ENCODE measurements at places on chromosomes 1 and 21.

- no peak for DNase-seq
Observed at GRCh38 chr1:37752213-37752582, 12.7 kb downstream of the EPHA10 start.

DNA sequence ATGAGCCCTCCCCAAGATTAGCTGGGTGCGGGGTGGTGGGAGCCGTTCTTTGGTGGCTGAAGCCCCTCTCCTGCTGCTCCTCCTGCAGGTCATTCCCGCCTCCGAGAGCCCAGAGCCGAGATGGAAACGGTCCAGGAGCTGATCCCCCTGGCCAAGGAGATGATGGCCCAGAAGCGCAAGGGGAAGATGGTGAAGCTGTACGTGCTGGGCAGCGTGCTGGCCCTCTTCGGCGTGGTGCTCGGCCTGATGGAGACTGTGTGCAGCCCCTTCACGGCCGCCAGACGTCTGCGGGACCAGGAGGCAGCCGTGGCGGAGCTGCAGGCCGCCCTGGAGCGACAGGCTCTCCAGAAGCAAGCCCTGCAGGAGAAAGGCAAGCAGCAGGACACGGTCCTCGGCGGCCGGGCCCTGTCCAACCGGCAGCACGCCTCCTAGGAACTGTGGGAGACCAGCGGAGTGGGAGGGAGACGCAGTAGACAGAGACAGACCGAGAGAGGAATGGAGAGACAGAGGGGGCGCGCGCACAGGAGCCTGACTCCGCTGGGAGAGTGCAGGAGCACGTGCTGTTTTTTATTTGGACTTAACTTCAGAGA lies 448 bp downstream of the G0S2 start:
- DNase-seq, result no peak

- no peak for DNase-seq
Observed at GRCh38 chr1:44371206-44371605, 16.1 kb upstream of the ERI3 start.

GRCh38 chr1:68429233-68429808 lies 20.4 kb downstream of the RPE65 start:
- DNase-seq, result no peak

DNA sequence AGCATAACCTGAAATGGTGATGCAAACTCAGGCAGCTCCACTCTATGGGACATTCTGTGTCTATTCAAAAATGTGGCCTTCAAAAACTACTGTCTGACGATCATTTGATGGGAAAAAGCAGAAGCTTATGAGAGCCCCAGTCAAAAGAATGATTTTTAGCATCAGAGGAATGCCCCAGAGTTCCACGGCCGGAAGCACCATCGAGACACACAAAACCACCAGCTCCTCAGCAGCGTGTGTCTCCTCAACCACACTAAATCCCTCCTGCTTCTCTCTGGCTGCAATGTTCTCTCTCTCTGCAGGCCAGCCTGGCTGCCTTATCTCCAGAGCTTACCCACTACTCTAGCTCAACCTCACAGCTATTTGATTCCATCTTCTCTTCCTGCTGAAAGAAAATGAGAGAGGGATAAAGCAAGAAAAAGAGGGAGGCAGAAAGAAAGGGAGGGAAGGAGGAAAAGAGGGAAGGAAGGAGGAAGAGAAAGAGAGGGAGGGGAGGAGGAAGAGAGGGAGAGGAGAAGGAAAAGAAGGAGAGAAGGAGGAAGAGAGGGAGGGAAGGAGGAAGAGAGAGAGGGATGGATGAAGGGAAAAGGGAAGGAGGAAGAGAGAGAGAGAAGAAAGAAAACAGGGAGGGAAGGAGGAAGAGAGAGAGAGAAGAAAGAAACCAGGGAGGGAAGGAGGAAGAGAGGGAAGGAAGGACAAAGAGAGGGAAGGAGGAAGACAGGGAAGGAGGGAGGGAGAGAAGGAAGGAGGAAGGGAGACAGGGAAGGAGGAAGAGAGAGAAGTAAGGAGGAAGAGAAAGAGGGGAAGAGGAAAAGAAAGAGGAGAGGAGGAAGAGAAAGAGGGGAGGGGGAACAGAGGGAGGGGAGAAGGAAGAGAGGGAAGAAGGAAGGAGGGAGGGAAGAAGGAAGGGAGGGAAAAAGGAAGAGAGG lies 33.5 kb upstream of the LAPTM5 start:
- no peak for DNase-seq

DNA sequence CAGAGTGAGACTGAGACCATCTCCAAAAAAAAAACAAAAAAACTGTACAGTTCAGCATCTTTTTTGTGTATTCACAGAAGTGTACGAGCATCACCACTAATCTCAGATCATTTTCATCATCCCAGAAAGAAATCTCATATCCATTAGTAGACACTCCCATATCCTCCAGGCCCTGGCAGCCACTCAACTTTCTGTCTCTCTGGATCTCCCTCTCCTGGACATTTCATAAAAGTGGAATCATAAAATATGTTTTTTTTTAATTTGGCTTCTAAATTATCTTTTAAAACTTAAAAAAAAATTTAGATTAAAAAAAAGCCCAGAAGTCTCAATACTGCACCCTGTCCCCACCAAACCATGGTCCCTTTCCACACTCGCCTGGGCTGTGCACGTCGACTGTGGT lies 22.1 kb downstream of the RIPPLY3 start:
- no peak for DNase-seq

GRCh38 chr1:92882819-92883218 lies 51.0 kb downstream of the RPL5 start:
- DNase-seq, result no peak

- no peak for DNase-seq
Observed at GRCh38 chr1:147758379-147759100, 1.9 kb downstream of the GJA5 start.

- DNase-seq, result no peak
Observed at GRCh38 chr1:181033799-181034451, at the start of gene MR1. MR1 (plus strand) TSS chr1:181033983; CDS start chr1:181034008, 25 bp downstream.

- no peak for DNase-seq
Observed at GRCh38 chr1:59738591-59739015, 76.1 kb upstream of the HOOK1 start.

DNA sequence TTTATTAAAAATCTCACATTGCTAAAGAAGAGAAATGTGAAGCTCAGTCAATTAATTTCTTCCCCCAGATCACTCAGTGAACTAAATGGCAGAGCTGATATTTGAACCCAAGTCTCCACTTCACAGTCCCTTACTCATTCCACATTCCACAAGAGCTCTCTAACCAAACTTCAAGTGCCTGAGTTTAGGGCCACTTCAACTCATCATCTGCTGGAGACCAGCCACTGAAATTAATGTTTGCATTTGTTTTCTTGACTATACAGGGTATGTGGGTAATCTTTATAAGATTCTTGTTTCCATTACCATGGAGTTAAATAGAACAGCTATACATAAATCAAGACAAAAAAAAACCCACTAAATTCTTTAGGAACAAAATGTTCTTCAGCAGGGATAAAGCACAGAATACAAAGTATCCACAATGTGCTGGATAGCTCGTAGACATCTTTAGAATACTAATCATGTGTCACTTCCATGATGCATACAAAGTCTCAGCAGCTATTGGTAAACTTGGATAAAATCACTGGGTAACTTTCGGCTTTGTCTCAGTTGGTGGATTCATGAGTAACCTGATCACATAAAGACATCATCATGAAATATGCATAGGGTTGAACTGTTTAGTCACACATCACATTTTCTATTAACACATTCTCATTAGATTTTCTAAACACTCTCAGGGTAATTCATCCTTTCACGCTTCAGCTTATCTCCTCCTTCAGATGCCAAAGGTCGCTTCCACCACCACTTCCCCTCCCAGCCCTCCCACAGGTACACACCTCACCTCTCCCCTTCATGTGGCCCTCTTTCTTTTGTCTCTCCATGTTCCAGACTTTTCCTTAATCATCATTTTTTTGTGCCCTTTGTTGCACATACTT lies 89.8 kb downstream of the LRRC53 start:
- DNase-seq, result no peak

DNA sequence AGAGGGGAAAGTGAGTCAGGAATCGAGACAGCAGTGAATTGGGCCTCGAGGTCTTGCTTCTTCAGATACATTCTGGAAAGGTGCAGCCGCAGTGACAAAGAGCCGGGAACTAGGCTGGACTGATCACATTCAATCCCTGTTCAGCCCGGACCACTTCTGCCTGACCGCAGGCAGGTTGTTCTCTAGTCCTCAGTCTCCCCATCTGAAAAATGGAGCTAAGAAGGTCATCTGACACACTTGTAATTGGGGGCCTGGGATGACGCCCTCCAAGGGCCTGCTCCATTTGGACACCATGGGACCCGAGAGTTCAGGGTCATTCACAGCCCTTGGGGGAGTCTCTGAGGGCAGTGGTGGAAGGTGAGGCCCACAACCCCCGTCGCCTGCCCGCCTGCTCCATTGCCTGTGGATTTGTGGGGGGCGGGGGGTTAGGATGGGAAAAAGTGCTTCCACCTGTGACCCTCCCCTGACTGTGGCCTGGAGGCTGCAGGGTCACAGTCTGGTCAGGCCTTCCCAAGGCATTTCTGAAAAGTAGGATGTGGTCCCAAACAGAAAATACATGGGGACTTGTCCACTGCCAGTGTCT lies 87.9 kb upstream of the CSF3R start:
- DNase-seq, result no peak

- no peak for DNase-seq
Observed at GRCh38 chr1:28162151-28162550, 14.3 kb downstream of the PTAFR start.

DNA sequence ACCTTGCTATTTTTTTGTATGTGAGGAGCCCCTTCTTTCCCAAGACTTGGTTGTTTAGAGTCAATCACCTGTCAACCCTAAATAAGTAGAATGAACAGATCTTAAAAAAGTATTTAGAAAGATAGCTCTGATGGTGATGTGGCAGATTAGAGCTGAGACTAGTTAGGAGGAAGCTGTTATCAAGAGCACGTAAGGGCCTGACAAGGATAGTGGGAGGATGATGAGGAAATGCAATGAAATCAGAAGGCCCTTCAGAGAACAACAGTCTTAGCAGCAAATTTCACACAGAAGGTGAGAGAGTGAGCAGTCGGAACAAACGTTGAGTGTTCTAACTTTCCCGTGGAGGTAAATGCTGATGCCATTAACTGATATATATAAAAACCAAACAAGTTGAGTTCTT lies 15.9 kb upstream of the S1PR1 start:
- DNase-seq, result no peak

- no peak for DNase-seq
Observed at GRCh38 chr1:192496369-192497056, 79.1 kb upstream of the RGS1 start.

- DNase-seq, result no peak
Observed at GRCh38 chr1:99956755-99957154, 13.0 kb upstream of the SLC35A3 start.

DNA sequence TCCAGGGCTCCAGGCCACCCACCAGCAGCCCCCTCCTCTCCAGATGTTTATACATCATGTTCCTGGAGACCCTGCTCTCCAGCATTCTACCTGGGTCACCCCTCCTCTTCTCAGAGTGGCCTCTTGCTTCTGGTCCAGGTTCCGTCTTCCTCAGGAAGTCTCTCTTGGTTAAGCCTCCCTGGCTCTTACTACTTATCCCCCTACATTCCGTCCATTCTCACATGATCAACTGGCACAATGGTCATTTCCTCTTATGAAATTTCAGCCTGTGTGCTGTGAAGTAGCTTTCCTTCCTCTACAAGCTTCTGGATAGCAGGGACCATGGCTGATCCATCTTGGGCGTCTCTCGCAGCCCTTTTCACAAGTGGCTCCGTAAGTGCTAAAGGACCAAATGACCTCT lies 33.9 kb upstream of the ATP2B4 start:
- no peak for DNase-seq

DNA sequence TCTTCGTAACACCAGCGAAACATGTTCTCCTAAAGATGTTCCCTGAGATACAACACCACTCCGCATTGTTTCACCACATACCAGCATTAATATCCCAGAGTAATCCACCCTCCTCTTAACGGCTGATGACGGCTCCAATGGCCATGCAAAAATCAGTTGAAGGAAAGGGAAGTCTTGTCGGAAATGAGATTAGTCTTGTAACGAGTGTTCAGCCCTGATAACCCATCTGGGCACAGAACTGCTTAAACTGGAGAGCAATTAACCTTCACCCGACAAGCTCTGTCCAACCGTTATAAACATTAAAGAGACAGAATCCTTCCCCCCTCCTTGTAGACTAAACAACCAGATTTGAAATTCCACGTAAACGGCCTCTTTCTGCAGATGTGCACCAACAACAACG lies 21.9 kb downstream of the ERG start:
- DNase-seq, result no peak

DNA sequence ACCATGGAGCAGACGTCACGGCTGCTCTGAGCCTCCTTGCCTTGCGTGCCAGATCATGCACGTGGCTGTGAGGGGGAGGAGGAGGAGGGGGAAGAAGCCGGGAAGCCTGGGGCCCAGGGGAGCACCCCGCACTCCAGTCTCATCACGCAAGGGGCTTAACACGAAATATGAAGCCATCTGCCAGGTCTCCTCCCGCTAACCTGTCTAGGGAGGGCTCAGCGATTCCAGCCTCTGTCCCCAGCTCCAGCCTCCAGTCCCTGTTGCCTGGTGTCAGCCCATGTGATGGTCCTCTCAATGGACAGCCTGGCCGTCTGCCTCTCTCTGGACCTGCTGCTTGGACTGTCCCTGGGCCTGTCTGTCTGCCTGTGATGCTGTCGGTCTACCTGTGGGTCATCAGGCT lies 22.5 kb upstream of the C1QA start:
- DNase-seq, result no peak

GRCh38 chr1:212624976-212625501 lies 16.5 kb downstream of the ATF3 start:
- DNase-seq, result no peak

GRCh38 chr21:38467374-38467773 lies 30.9 kb downstream of the ERG start:
- no peak for DNase-seq

DNA sequence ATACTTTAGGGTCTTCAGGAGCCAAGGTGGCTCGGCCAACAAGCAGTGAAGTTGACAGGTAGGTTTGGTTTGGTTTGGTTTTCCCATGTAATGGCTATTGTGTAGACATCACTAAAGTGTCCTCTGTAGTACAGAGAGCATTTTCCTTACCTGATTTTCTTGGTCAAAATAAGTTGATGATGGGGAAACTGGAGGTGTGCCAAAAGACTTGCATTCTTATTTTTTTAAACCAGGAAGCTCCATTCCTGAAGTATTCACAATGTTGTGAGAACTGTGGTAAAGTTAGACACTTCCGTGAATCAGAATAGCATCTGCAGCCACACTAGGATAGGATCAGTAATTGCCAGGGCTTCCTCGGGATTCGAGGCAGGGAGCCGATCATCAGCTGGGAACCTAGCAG lies 2.9 kb downstream of the ZBTB37 start:
- DNase-seq, result no peak

- no peak for DNase-seq
Observed at GRCh38 chr1:108533351-108534083, 26.4 kb upstream of the EEIG2 start.

- DNase-seq, result no peak
Observed at GRCh38 chr21:35212393-35213127, 163.5 kb upstream of the RUNX1 start.

GRCh38 chr1:84450910-84451309 lies 28.2 kb upstream of the RPF1 start:
- DNase-seq, result no peak
